T-helper 2 cell (primary cell): ENCODE measurements at places on chromosomes 12 and 14.

DNA sequence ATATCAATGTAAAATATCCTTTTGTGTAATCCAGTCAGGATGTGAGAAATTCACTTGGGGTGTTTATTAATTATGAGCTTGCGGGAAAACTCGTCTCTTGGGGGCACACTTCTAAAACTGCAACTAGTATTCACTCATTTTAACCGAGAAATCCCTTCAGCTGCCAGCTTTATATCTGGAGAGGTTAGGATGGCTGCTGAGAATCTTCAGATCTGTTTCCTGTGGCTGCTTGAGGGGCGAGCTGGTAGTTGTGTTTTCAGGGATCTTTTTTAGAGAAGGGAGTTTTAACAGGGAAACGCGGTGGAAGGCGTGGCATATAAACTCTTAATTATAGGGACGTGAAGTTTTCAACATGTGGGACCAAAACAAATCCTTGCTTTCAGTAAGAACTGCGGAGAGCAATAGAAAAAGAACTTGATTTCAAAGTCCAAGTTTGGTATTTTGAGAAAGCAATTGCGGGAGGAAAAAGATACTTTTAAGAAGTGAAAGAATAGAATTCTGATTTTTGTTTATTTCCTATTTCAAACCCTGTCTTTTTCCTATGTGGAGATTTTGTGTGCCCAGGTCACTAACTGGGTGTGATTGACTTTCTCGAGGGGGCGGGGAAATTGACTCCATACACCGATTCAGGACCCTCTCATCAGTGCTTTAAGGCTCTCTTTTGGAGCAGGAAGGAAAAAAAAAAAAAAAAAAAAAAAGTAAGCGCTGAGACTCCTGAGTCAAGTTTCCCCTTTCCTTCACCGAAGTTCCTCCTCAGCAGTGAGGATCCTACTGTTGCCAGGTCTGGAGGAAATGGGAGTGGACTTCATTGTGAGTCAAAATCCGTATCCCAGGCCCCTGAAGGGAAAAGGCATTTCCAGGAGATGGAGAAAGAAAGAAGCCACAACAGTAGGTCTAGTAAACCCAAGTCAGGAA is 1.1 kb downstream of the PPFIBP1 start:
- no peak for DNase-seq

DNA sequence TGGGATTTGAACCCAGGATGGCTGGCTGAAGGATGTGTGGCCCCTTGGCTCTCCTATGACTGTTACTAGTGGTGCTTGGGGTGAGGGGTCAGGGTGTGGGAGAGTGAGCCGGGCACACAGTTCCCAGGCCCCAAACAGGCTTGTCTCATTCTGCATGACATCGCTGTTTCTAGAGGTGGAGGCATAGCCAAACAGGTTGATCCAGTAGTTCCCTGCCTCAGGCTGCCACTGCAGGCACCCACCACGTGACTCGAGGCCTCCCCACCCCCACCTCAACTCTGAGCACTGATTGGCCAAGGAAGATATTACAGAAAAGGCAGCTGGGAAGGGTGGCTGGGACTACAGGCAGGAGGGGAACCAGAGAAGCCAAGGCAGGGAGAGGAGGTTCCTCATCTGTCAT is 102.6 kb downstream of the NCOR2 start:
- DNase-seq: no peak

- no peak for DNase-seq
Measured at GRCh38 chr14:101373690-101374295, 187.5 kb upstream of the DIO3 start.

- no peak for DNase-seq
Measured at GRCh38 chr14:52877628-52878027, 73.2 kb downstream of the FERMT2 start.

- DNase-seq: no peak
Measured at GRCh38 chr14:88698651-88699050, 94.1 kb downstream of the EML5 start.

- no peak for DNase-seq
Measured at GRCh38 chr12:113332688-113333417, 2.1 kb downstream of the SLC8B1 start.

DNA sequence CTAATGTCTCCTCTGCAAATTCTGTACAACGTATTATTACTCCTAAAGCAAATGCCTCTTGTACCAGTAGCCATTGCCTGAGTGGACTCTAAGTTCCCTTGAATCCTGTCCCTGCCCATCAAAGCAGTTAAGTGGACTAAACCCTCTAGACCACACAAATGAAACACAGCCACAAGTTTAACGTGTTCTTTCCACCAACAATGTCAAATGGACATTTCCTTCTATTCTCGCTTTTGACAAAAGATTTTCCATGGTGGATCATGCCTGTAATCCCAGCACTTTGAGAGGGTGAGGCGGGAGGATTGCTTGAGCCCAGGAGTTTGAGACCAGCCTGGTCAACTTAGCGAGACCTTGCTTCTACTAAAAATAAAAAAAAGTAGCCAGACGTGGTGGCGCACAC is 15.9 kb downstream of the CCDC88C start:
- no peak for DNase-seq

DNA sequence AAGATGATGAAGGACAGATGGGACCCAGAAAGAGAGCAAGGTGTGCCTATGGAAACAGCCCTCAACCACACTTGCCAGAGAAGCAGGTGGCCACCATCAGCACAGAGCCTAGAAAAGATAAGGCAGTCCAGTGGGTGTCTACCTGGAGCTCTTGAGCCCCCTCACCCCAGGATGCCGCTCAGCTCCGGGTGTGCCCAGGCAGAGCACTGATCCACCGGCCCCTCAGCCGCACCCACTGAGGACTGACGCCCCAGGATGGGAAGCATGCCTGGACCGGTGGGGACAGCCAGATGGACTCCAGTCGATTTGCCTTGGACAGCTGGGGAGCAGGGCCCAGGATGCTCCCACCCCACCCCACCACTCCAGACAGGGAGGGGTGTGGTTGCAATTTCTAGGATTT is 15.1 kb upstream of the ZFP36L1 start:
- no peak for DNase-seq

DNA sequence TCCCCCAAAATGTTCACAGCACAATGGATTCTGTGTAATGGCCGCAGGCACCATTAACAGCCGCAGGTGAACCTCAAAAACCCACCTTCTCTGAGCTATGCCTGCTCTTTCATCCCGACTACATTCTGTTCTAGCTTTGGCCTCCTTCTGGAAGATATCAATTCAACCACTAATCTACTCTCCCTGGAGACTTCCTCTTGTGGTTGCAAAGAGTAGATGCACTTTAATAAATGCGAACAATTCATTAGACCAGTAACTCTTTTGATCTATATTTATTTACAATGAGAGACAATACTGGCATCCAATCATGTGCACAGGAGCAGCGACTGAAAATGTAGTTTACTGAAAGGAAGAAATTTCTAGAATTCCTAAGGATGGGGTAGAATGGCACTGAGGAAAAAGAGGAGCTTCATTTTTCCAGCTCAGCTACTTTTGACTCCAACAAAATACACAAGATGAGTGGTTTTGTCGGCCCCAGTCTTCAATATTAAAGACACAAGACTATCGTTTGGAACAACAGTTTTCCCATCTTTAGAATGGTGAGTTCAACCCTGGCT is 5.3 kb downstream of the GRIN2B start:
- no peak for DNase-seq

DNA sequence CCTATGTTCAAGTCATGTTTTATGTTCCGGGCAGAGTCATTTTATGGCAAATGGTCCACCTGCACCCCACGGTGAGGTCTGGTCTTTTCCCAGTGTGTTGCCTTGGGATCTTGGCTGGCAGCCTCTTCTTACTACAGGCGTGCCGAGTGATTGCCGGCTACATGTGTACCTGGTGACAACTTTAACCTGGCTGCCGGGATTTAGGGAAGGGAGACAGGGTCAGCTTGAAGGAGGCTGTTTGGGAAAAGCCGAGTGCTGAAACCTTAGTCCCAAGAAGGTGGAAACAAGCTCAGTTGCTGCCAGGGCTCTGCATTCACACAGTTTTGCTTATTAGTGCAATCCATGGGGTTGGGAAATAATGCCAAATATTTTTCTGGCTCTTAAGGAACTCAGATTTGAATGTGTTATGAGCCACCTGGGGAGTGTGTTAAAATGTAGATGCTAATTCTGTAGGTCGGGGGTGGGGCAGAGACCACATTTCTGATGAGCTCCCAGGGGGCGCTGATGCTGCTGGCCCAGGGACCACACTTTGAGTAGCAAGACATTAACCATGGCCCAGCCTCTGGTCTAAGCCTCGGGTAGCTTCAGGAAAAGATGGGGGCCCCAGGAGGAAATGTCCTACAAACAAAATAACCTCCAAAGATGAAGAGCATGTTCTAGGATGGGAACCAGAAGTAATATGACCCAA is 179.6 kb downstream of the TBX5 start:
- DNase-seq: no peak

- DNase-seq: no peak
Measured at GRCh38 chr14:102338724-102339123, 19.2 kb downstream of the ZNF839 start.

DNA sequence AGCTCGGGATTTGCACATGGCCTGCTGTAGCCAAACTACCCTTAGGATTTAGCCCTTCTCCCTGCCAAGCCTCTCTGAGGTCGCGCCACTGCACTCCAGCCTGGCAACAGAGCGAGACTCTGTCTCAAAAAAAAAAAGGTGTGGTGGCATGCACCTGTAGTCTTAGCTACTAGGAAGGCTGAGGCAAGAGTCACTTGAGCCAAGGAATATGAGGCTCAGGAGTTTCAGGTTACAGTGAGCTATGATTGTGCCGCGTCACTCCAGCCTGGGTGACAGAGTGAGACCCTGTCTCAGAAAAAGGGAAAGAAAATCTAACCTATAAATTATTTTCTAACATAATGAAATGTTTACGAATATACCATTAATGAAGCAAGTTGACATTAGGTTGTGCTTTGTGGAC is 29.7 kb downstream of the ESRRB start:
- no peak for DNase-seq

GRCh38 chr12:59151243-59151642 is 230.9 kb upstream of the LRIG3 start:
- DNase-seq: no peak

- DNase-seq: no peak
Measured at GRCh38 chr12:89863968-89864367, 155.3 kb upstream of the ATP2B1 start.

DNA sequence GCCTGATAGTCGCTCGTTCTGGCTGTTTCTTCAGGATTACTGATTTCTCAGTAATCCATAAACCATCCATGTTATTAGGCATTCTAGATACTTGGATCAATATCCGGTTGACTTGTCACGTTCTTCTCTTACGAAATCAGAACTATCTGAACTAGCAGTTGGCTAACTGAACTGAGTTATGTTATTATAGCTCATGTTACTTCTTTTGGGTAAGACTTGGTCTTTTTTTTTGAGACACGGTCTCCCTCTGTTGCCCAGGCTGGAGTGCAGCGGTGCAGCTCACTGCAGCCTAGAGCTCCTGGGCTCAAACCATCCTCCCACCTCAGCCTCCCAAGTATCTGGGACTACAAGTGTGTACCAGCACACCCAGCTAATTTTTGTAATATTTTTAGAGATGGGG is 178.6 kb downstream of the PRKCH start:
- no peak for DNase-seq

DNA sequence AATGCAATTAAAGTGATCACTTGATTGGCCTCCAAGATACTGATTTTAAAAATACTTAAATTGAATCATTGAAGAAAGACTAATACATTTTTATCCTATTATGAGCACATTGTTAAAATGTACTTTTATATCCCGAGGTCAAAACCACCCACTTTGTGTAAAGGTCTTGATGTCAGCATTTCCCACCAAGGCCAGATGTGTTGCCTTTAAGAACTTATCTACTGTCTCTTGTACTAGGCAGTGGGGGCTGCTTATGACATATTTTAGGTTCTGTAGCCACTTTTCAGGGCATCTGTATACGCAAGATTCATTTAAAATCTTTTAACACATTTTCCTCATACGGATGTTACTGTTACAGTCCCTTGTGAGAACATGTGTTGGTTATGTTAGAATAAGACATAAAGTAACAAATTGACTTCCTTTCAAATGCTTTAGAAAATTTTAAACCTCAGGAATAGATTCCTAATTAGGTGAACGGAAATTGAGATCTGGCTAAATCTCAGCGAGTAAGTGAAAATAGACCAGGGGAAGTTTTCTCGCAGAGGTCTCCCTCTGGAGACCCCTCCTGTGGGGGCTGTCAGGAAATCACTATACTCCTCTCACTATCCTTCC is 456.2 kb downstream of the ADAMTS20 start:
- no peak for DNase-seq

- no peak for DNase-seq
Measured at GRCh38 chr14:104701383-104702076, 12.1 kb downstream of the INF2 start.

GRCh38 chr12:122366685-122367475 is 55.6 kb downstream of the CLIP1 start:
- DNase-seq: no peak

DNA sequence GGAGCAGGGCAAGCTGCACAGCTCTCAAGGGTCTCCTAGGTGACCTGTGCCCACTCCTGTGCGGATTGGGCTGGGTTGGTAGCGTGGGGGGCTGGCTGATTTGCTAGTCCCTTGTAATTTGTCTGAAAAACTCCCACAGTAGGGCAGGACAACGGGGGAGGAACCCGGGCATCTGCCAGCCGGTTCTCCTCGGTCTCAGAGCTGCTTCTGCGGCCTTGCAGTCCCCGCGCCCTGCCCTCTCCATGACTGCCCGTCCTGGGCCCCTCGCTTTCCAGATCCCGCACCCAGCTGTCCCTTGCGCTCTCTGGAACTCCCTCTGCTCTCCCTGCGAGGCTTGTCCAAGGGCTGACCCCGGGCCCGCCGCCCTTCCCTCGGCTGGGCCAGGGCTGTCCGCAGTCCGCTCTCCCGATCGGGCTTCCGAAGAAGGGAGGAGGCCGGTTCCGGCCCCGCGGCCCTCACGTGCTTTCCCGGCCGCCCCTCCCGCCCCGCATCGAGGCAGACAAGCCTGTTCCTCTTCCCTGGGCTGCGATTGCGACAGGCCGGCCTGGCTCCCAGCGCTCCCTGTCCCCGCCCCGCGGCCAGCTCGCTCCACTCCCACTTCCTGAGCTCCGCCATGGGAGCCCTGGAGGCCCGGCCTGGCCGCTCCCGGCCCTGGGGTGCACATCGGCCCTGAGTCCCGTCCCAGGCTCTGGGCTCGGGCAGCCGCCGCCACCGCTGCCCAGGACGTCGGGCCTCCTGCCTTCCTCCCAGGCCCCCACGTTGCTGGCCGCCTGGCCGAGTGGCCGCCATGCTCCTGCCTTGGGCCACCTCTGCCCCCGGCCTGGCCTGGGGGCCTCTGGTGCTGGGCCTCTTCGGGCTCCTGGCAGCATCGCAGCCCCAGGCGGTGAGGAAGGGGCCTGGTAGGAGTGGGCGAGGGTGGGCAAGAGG is at the start of gene LTBR:
LTBR (plus strand) TSS at position 591 of the 927 bp plus-strand sequence; CDS start at position 788, 197 bp downstream.
- no peak for DNase-seq

- DNase-seq: no peak
Measured at GRCh38 chr14:29755311-29756018, 172.2 kb downstream of the PRKD1 start.

DNA sequence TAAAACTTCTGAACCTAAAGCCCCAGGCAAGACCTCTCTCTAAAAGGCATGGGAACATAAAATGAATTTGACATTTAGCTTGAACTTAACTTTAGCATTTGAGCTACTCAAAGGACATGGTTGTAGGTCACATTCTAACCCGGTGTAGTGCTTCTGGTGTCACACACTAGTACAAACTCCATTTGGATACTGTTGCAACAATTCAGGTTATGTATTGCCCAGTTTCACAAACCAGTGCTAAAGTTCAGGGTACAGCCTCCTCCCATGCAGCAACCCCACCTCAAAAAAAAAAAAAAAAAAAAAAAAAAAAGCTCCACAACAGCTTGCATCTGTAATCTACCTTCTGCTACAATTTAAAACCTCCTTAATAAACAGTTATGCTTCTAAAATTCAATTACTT is 7.8 kb downstream of the PPTC7 start:
- DNase-seq: no peak
